ENCODE measurements at places on chromosomes 7 and 10.
A peak's percentile ranks its signal among the peaks of the same experiment; 100 is the strongest.

- no peak for DNase-seq
Observed at GRCh38 chr7:1761774-1762173, 91.7 kb downstream of the ELFN1 start.

DNA sequence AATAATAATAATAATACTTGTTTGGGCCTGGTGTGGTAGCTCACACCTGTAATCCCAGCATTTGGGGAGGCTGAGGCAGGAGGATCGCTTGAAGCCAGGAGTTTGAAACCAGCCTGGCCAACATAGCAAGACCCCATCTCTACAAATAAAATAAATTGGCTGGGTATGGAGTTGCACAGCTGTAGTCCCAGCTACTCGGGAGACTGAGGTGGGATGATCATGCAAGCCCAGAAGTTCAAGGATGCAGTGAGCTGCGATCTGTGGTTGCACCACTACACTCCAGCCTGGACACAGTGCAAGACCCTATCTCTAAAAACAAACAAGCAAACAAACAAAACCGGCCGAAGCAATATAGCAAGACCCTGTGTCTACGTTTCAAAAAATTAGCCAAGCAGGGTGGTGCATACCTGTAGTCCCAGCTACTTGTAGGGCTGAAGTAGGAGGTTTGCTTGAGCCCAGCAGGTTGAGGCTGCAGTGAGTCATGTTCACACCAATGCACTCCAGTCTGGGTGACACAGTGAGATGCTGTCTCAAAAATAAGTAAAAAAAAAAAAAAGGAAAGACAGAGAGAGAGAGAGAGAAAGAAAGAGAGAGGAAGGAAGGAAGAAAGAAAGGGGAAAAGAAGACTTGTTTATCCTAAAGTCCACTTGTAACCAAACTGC, 85.6 kb upstream of the KDM7A start:
- no peak for DNase-seq

DNA sequence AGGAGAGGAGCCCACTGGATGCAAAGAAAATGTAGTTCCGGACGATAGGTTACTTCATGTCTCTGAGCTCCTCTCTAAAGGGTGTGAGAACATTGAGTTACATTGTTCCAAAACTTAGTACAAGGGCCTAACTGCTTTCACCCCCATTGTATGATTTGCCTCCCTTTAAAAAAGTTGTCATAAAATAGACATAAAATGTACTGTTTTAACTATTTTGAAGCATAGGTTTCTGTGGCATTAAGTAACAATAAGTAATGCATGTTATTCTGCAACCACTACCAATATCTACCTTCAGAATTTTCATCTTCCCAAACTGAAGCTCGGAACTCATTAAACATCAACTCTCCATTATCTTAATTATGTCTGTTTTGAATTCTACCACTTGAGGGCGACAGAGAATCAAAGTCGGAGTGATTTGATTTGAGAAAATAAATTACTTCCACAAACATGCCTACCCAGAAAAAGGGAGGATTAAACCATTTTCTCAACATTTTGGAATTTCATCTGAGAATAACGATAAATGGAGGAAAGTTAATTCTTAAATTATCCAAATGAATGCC, 2.7 kb downstream of the IGFBP1 start:
- peak; percentile 32 for DNase-seq

DNA sequence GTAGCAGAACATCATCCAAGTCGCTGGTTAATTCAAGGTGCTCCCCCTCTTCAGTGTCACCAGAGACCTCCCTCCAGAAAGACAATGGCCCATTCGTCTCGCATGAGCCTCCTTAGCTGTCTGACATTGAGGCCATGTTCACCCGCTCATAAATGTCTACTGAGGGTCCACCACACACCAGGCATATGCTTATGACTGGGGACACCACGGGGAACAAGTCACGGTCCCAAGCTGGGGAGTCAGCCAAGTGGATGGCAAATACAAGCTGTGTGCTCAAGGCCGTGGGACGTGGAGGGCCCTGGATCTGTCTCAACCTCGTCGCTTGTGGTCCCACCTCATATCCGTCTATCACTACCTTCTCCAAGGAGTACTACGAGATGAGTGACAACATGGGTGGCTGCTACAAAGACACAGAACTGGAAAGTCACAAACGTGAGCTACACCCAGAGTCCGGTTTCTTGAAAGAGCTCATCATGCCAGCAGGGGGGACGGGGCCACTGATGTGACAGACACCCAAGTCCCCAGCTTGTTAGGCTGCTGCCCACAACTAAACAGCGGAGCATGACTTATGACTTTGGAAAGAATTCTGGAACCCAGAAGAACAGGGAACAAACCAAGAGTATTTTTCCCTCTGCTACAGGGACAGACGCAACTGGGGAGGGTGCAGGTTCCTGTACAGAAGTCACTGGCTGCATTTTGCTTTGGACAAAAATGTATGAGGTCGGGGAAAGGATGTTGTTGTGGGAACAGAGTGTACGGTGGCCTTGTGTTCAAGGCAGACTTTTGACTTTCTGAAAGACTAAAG, 189.6 kb downstream of the COBL start:
- no peak for DNase-seq

- peak; percentile 80 for DNase-seq
Observed at GRCh38 chr10:14507176-14507575, 176.5 kb upstream of the FRMD4A start.

GRCh38 chr7:13898957-13899670, 90.4 kb downstream of the ETV1 start:
- no peak for DNase-seq

GRCh38 chr7:138350701-138351357, 109.2 kb upstream of the TRIM24 start:
- no peak for DNase-seq

DNA sequence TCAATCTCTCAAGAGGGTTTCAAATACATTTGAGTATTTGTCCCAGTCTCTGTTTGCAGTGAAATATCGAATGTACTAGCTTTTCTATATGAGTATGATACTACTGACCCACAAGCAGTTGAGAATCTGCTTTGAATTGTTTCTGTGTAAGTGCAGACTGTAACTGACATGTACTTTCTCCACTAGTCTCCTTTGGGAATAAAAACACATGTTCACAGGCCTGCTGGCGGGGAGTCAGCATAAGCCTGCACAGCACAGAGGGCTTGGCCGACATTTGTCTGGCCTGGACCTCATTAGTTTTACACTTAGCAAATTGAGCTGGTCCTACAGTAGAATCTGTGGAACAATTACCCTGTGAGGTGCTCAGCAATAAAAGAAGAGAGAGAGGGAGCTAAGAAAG, 72.6 kb downstream of the ITGB8 start:
- DNase-seq, result no peak

DNA sequence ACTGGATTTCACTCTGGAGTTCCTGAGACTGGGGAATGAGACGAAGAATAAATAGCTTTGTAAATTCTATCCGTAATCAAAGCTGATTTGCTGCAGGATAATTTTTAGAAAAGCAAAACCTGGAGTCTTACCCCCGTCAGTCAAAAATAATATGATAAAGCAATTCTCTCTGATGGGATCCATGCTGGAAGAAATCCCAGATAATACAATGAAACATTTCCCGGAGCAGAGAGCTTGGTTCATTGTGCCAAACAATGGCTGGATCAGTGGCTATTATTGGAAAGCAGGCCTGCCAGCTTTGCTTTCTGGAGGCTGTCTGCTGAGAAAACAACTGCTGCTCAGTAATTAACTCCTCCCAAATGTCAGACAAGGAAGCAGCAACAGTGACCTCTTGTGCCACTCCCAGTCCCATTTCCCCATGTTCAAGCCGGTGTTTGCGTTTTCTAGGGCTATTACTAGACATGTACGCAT, 609.4 kb upstream of the PCDH15 start:
- no peak for DNase-seq

GRCh38 chr7:106736123-106736507, 75.2 kb upstream of the CCDC71L start:
- no peak for DNase-seq
